ENCODE measurements at places on chromosomes 1 and 21. TPM values are rescaled to one million over a fixed set of nuclear protein-coding genes. Genes with fewer than 3 reads are reported as not detected.
A peak's percentile ranks its signal among the peaks of the same experiment; 100 is the strongest.

The S1PR1 gene
- total RNA-seq: 140 TPM

The S100A9 gene
- total RNA-seq: not detected

The FCMR gene
- total RNA-seq: 65.7 TPM

The TAS1R1 gene
- not detected for total RNA-seq

DNA sequence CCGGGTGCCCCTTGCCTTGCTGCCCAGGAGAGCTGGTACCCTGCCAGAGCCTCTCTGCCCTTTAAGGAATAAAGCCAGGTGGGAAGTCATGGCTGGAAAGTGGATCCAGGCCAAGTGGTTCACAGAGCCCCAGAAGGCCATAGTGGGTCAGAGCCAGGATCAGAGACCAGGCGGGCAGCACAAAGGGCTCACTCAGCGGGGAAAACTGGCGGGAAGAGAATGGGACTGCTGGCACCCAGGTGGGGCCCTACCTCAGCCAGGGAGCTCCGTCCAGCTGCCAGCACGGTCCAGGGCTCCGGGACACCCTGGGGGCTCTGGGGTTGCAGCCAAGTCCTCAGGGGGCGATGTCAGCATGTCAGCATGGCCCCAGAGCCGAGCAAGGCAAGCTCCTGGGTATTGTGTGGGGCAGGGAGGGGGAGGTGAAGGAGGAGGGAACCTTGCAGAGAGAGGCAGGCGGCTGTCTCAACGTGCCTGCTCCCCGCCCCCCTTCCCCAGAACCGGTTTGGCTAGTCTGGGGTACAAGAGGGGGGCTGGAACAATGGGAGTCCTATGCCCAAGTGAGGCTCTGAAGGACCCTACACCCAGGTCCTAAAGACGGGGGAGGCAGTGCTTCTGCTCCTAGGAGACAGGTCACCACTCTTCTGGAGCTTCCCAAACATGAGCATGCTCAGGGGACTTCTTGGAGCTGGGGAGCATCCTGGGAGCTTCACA is at the start of gene ARHGEF19:
TSS of gene ARHGEF19 (minus strand) at position 402 of the 711 bp plus-strand sequence. CDS start 3,598 bp downstream, outside the sequence.
- no peak for DNase-seq

The WLS gene
- not detected for total RNA-seq

DNA sequence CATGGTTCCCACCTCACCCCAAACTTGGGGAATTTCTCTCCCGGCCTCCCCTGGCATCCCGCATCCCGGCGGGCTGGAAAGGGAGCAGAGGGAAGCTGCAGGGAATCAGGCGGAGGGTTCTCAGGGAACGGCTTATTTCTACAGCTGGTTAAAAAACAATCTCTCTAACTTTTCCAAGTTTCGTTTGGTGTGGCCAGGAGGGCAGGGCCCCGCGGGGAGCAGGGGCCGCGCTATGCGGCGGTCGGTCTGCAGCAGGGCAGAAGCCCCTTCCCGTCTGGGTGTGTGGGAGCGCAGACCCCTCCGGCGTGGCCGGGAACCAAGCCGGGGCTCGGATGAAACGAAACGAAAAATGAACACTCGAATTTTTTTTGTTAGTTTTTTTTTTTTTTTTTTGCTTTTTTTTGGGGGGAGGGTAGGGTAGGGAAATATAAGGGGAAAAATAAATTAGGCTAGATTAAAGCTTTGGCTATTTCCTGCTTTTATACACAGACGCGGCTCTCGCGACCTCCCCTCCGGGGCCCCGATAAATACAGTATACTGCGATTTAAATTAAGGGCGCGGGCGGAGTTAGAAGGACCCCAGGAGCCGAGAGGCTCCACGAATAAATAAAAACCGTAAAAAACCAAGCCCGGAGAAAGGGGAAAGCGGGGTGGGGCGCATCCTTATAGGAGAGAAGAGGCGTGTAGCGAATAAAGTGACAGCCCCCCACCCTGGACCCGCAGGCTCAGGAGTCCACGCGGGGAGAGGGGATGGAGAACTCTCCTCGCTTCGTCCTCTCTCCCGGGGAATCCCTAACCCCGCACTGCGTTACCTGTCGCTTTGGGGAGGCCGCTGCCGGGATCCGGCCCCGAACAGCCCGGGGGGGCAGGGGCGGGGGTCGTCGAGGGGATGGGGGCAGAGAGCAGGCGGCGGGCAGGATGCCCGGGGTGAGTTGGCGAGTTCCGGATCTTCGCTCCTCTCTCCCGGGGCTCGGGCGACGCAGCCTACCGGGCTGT is 2.1 kb downstream of the POU3F1 start:
- DNase-seq: no peak

- peak; percentile 72 for DNase-seq
Measured at GRCh38 chr1:167936930-167937708, at the start of gene MPC2. Gene MPC2 (minus strand): TSS chr1:167937072. CDS start chr1:167935841, 1,231 bp downstream.

- no peak for DNase-seq
Measured at GRCh38 chr21:41601573-41602368, 93.8 kb upstream of the TMPRSS2 start.

DNA sequence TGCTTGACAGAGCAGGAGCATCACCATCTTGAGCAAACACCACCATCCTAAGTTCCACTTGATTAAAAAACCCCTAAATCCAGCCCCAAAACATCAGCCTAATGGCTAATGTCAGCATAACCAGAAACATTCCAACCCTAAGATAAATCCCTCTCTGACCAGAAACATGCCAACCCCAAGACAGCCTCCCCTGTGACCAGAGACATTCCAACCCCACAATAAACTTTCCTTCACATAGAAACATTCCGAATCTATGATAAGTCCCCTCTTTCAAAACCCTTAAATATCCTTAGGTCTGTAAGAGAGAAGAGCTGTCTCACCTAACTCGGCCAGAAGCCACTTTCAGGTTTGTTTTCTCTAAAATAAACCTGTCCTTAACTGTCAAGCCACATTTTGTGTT is 17.4 kb upstream of the SLC2A5 start:
- no peak for DNase-seq

The HIVEP3 gene
- 26.2 TPM for total RNA-seq

The PROK1 gene
- total RNA-seq: not detected

- peak; percentile 81 for DNase-seq
Measured at GRCh38 chr1:226110249-226111097, 48.0 kb downstream of the H3-3A start.

- DNase-seq: no peak
Measured at GRCh38 chr1:156581661-156582387, 2.3 kb downstream of the TTC24 start.

GRCh38 chr1:188817814-188818213 is 1659.8 kb downstream of the BRINP3 start:
- DNase-seq: no peak

The GJB5 gene
- total RNA-seq: not detected

DNA sequence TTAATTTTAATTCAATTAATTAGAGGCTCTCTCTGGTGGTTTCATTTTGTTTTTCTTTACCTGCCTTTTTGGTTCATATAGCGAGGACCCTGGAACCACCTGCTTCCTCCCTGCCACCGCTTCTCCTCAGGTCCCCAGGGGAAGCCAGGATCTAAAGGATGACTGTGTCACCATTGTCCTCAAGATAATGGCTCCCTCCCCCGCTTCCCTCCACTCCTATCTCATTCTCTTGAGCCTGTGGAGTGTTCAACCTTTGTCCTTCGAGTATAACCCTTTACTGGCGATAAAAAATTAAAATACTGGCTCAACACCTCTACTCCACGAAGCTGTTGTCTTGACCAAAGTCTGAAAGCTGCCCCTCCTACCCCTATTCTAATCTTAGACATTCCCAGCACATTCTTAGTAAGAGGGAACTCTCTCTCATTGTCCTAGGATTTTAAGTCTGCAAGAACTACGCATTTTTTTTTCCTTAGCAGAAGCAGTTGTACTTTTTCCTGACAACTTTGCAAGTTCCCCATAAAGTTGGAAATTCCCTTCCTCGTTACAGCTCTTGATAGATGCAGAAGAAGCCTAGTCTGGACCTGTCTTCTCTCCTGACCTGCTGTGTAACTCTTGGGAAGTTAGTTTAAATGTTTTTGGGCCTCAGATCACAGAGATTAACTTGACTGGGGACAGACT is 12.6 kb upstream of the MAPKAPK2 start:
- DNase-seq: no peak

The SPATA1 gene
- total RNA-seq: 3.8 TPM

DNA sequence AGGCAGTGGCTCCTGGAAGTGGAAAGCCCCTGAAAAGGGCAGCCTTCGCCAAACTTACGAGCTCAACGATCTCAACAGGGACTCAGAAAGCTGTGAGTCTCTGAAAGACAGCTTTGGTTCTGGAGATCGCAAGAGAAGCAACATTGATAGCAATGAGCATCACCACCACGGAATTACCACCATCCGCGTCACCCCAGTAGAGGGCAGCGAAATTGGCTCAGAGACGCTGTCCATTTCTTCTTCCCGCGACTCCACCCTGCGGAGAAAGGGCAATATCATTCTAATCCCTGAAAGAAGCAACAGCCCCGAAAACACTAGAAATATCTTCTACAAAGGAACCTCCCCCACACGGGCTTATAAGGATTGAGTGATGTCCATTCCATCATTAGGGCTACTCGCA is 42.4 kb downstream of the PLPPR4 start:
- no peak for DNase-seq

The TSACC gene
- not detected for total RNA-seq

GRCh38 chr1:104929280-104929679 is 1179.6 kb downstream of the AMY1C start:
- no peak for DNase-seq

The ENAH gene
- total RNA-seq: 0.95 TPM

GRCh38 chr1:53369761-53370160 is 41.9 kb upstream of the LRP8 start:
- DNase-seq: peak; percentile 7

GRCh38 chr21:44790368-44790767 is 11.3 kb downstream of the UBE2G2 start:
- DNase-seq: no peak

The RIPK4 gene
- 0.24 TPM for total RNA-seq

The PLA2G2F gene
- total RNA-seq: not detected

GRCh38 chr1:183611021-183611420 is 20.8 kb upstream of the NCF2 start:
- DNase-seq: no peak

GRCh38 chr1:77413541-77414335 is 131.9 kb downstream of the AK5 start:
- DNase-seq: no peak

The MNDA gene
- not detected for total RNA-seq

GRCh38 chr1:8629241-8630091 is 188.0 kb downstream of the RERE start:
- peak; percentile 23 for DNase-seq
